ENCODE measurements at places on chromosomes 6 and 20. TPM values are rescaled to one million over a fixed set of nuclear protein-coding genes. Genes with fewer than 3 reads are reported as not detected.

The BEND3 gene
- total RNA-seq: 2.2 TPM

The FAM229B gene
- 23.1 TPM for total RNA-seq

The CYP39A1 gene
- total RNA-seq: 0.44 TPM

The RPS18 gene
- total RNA-seq: 3,212 TPM

The BMP6 gene
- total RNA-seq: 3.7 TPM

The ULBP3 gene
- total RNA-seq: 9.9 TPM
